Hypothalamus (tissue), 51 donors: ENCODE measurements at places on chromosomes 12 and 14.

DNA sequence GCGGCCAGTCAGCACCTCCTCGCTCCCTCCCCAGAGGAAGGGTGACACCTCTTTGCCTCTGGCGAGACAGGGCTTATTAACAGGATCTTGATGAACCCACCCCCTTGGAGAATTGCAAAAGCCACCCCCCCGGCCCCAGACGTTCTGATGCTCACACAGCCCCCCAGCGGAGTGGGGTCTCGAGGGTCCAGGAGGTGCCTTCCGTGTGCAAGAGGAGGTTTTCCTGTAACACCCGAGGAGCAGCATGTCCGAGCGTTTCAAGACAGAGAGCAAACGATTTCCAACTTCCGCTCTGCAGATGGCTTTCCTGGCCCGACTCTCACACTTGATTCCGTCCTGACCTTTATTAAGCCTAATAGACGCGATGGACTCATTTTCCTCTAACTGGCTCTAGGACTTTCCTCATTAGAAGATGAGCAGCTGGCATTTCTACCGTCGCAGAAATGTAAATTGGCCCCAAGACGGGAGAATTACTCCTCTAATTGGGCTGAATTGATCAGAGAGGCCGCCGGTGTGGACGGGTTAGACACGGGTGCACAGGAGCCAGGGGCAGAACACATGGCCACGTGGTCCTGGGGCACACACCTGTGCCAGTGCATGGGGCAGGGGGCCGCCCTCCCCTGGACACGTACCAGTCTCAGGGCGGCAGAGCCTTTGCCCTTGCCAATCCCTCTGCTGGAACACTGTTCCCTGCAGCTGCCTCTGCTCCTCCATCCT is 84.4 kb downstream of the NOC4L start:
- DNase-seq: no peak

- DNase-seq: no peak
These were observed 33.7 kb upstream of the SCAF11 start for GRCh38 chr12:46024099-46024498.

DNA sequence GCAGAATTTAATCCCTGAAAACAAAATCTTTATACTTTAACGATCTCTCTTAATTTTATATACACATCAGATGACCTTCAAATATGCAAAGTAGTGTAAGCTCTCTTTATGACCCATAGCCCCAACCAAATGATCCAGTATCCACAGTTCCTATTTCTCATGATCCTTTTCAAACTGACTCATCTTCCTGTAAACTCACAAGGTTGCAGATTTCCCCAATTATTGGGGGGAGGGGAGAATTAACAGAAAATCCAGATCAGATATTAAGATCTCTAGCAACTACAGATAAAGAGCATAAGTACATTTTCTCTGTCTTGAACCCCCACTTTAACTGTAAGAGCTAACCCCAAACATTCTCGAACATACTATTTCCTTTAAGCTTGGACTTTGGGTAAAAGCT is 12.5 kb downstream of the GNS start:
- no peak for DNase-seq

DNA sequence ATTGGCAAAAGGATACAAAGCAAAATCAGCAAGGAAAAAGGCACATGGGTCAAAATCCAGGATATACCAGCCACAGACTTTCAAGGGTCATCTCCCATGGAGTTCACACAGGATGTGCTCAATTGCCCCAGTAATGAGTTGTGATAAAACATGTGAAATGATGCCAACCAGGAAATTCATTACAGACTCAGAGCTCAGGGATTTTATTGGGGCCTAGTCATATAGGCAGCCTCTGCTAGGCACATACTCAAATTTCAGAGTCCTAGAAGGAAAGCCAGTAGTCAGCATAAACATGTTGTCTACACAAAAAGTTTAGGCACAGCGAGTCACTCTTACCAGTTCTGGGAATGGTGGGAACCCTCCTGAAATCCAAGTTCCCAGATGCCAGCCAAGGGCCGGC is 64.4 kb upstream of the OSBPL8 start:
- DNase-seq: no peak

GRCh38 chr12:3185260-3185870 is 108.2 kb downstream of the TSPAN9 start:
- DNase-seq: no peak

- DNase-seq: no peak
These were observed 55.4 kb downstream of the IRAK3 start for GRCh38 chr12:66244446-66244845.

- DNase-seq: no peak
These were observed 22.5 kb downstream of the FBXO21 start for GRCh38 chr12:117167769-117168168.

GRCh38 chr12:123280971-123281370 is 9.3 kb upstream of the CDK2AP1 start:
- DNase-seq: no peak

DNA sequence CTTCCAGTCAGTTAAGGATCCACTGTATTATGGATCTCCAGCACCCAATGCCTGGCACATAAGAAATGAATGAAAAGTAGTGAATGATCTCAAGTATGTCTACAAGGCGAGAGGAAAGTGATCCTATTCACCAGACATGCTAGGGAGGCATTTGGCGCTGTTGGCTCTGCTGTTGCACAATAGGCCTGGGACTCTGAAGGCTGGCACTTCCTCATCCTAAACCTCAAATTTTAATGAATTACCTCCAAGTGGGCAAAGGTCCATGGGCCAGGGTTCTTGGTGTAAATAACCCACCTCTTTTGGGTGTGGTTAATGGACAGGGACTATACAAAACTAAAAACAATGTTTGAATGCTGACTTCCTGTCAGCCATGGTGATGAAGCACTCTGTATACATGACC is 173.4 kb upstream of the PZP start:
- DNase-seq: no peak

GRCh38 chr12:10701131-10701681 is 21.9 kb downstream of the YBX3 start:
- DNase-seq: no peak

- peak; percentile 37 for DNase-seq
These were observed 144.4 kb downstream of the AKAP6 start for GRCh38 chr14:32473464-32473855.

DNA sequence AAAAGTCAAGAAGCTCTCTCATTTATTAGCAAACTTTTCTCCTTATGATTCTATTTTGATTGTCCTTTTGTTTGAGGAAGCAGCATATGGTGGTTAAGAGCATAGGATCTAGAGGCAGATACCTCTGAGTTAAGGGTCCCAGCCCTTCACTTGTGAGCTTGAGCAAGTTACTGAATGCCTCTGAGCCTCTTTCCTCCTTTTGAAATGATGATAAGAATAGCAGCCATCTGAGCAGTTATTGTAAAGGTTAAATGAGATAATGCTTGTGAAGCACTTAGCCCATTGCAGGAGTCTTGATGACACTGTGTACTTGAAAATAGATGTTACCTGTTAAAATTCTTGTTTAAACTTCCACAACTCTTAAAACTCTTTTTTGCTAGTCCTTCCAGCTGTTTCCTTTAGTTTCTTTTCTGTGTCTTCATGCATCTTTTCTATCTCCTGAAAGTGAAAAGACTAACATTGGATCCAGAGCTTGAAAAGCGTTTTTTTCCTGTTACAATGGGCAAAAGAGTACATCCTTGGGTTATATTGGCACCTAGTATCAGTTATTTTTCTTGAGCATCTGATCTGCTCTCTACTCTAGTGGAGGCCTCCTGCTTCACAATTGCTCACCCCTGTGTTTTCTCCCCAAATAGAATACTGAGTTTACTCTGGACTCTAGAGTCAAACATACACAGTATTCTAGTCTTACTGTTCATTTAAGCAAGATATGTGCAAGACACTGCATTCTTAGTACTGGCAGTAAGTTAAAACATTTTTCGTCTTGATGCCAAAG is 3.1 kb downstream of the HIF1A start:
- DNase-seq: no peak

- no peak for DNase-seq
These were observed 24.4 kb upstream of the TBX5 start for GRCh38 chr12:114430306-114430705.

- DNase-seq: no peak
These were observed 164.1 kb downstream of the EPS8 start for GRCh38 chr12:15625075-15625474.

DNA sequence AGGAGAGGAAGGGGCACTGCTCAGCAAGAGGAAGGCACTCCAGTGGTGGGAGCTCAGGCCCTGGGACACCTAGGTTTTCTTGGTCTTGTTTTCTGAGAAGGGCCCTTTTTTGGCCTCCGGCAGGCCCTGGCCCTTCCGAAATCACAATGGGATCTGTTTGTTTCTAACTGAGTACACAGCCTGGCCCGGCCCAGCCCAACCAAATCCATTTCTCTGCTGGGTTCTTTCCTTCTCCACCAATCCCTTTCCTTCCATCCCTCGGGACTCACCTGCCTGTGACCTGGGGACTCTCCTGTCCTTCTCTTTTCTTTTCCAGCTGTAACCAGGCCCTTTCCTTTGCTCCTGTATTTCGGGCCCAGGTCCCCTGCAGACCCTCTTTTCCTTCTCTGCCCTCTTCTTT is 18.6 kb downstream of the TEAD4 start:
- DNase-seq: no peak

GRCh38 chr12:1083889-1084262 is 92.9 kb downstream of the ERC1 start:
- DNase-seq: no peak

DNA sequence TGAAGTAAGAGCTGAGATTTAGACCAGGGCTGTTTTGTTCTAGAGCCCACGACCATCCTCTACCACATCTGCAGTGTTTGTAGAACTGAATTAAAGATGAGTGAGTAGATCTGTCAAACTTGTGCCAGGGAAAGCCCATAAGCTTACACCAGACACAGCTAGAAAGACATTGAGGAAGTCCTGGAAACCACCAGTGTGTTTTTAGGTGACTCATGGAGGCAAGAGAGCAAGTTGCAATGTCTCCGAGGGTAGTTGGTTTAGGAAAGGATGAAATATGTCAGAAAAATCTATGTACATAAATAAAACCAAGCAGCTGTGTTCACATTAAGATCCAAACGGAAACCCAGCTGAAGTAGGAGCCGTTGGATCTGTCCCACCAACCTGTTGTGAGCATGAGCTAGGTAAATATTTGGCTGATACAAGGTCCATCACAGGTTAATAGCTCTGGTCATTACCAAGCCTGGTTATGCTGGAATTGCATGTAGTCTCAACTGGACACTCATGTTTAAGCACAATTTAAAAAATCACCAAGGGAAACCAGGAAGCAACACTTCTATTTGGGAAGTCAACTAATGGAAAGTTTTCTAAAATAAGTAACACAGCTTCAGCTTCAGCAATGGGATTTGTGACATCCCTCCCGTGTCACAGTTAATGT is 49.9 kb upstream of the PLEKHG3 start:
- DNase-seq: no peak

GRCh38 chr12:110635055-110635454 is 21.1 kb downstream of the TCTN1 start:
- no peak for DNase-seq

DNA sequence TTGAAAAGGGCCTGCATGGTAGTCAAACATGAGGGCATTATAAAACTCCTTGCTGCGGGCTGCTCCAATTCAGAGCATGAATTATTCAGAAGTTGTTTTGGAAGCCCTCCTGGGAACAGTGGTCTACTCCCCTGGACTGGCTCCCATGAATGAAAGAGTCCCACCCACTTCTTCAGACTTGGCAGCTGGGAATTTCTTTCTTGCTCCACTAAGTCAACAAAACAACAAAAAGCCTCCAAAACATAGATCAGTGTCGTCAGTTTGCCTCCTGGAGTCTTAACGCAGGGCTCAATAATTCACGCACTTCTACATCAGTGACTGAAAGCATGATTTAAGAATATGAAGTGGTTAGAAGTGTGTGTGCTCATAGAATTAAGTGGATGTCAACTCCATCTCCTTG is 37.9 kb downstream of the AKAP6 start:
- no peak for DNase-seq

GRCh38 chr12:40986001-40986400 is 202.1 kb upstream of the PDZRN4 start:
- no peak for DNase-seq

DNA sequence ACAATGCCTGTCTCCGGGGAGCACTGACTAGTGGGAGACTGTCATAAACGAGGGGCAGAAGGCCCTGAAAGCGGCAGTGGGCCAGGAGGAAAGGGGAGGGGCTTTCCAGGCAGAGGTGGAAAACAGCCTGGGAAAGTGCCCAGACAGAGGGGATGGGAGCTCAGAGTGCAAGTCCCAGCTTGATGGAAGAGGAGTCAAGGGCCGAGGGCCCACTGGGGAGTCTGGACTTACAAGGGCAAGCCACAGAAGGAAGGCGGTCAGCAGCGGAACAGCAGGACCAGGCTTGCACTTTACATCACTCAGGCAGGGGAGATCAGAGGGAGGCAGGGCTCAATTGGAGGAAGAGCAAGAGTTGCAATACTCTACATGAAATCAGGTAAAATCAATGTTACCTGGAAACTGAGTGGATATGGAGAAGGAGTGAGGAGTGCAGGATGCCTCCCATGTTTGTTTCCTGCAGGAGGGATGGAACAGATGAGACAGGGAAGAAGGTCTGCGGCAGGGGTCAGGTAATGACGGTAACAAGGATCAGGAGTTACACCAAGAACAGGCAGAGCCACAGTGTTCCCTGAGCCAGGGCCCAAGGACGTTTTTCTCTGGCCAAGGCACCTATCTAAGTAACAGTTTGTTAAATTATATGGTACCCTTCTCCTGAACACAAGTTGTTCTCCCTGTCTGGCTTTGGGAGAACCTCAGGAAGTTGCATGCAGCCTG is 23.8 kb downstream of the PXN start:
- DNase-seq: no peak

DNA sequence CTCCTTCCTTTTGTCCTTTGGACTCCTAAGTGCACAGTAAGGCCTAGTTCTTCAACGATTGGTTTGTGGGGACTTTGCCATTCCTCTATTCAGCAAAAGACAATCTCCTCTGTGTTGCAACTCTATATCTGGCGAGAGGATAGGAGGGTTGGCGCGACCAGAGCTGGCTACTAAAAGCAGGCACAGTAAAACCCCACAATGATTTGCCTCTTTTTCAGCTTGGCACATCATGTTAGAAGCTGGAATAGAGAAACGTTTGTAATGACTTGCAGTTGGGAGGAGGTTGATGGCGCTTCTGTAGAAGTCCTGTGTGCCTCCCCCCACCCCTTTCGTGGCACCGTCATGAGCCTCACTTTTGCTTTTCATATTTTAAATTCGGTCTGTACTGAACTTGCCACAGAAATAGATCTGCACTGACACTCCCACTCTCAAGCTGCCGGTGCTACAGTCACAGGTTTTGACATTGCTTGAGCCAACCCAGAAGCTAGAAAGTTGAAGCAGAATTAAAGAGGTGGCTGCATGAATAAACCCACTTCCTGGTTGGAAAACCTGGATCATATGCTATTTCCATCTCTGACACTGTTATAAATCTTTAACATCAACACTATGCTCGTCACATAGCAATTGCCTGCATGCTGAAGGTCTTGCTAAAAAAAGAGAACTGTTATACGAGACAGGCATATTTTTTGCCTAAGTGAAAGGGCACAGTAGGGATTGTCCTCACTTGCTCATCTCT is 315.3 kb upstream of the PRICKLE1 start:
- DNase-seq: no peak

DNA sequence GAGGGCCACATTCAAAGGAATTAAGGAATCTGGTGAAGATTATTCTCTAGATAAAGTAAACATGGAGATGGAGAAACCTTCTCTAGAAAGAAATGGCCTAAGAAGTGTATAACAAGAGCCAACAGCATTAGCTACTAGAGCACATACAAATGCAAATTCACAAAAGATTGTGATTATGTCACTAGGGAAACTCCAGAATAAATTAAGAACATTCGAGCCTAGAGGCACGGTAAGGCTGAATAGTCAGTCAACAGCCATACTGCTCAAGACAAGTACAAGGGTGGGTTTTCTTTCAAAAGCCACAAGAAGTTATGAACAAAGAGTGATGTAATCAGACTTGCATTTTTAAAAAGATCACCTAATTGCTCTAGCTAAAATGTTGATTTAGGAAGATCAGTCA is 25.4 kb downstream of the PPP4R3A start:
- no peak for DNase-seq
